ENCODE measurements at places on chromosomes 7 and 10.

GRCh38 chr10:1301143-1301542 is 245.0 kb downstream of the WDR37 start:
- DNase-seq = no peak

DNA sequence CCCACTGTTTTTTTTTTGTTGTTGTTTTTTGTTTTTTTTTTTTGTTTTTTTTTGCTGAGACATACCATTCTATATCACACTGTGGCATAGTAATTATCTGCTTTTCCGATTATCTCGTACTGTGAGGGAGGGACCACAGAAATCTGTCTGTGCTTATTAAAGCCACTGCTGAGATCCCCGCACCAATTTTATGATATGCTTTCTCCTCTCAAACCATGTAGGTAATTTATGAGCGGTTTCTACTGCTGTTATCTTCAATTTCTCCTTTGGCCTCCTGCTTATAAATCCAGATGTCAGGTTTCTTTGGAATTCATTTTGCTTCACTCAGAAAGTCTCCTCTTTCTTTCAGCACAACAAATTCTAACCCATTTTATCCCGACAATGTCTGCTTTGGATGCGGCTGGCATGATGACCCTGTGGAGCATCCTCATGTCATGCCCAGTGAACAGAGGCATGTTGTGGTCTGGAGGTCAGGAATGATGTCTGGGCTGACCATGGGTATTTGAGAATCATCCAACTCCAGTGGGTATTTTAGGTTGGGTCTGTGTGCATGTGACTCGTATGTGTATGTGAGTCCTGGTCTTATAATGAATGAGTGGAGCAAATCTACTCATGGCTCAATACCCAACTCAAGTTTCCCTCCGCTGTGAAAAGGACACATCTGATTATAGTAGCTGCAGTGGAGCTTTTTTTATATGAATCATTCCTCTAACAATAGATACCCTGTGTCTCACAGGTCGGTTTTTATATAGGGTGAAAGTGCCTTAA is 213.4 kb downstream of the GALNT17 start:
- no peak for DNase-seq

DNA sequence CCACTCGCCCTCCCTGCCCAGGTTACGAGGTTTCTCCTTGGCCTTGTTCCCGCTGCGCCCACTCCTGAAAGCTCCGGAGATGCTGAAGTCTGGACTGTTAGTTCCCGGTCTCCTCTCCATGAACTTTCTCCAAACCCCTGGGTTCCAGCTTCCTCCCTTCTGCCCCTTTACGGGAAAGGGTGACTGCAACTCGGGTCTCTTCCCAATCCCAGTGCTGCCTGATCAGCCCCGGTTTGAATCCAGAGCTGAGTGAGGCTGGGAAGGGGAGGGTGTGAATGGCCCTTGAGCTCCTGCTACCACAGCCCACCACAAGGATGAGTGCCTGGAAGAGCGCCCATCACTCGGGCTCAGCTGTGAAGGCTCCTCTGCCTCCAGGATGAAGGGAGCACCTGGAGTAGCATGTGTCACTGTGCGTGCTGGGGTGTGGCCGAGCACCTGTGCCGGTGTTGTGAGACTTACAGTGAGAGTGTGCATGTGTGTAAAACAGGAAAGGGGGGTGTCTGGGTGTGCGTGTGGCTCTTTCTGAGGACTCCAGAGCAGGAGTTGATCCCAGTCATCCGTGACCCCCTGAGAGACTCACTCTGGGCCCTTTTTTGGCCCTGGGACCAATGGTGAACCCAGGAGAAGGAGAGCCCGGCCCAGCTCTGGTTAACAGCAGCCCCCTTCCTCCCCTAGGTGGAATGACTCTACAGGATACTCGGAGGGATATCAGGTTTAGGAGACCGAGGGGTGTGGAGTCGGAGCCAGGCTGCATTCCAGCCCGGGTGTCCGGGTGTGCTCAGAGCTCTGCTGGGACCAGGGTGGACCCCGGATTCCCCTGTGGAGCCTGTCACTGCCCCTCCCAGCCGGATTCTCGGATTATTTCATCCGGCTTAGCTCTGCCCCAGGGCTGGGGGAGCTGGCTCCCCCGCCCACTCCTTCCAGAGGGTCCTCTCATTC is 1.1 kb upstream of the ZNF467 start:
- no peak for DNase-seq

DNA sequence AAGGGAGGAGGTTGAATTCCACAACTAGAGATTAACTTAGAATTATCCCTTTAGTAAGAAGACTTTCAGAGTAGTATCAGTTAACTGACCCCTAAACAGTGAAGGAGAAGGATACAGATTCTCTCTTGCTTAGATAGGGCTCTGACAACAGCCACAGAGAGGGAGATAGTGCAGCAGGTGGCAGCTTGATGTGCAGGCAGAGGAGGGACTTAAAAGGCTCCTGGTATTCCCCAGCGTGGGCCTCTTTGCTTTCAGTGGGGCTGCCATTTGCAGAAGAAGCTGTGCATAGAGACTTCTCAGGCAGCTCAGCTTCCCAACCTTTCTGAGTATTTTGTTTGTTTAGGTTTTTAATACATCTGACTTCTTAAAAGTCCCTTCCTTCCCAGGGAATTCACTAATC is 16.0 kb downstream of the FZD1 start:
- no peak for DNase-seq

GRCh38 chr10:68247931-68248330 is 16.0 kb upstream of the ATOH7 start:
- no peak for DNase-seq

- DNase-seq = no peak
Measured at GRCh38 chr7:410395-410910, 109.2 kb downstream of the PDGFA start.

DNA sequence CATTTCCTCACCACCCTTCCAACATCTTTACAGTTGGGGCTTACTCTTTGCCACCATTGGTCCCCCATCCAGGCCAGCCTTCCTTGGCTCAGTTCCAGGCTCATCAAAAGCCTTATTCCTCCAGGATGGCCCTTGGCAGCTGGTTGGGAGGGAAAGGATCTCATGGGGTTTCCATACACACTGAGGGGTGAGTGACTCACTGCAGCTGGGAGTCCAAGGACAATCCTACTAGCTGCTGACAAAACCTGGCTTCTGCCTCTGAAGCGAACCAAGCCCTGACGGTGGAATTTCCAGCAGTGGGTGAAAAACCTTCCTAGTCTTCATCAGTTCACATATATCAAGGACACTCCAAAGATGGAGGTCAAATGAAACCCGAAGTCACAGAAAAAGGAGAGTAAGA is 22.9 kb downstream of the CRHR2 start:
- no peak for DNase-seq

DNA sequence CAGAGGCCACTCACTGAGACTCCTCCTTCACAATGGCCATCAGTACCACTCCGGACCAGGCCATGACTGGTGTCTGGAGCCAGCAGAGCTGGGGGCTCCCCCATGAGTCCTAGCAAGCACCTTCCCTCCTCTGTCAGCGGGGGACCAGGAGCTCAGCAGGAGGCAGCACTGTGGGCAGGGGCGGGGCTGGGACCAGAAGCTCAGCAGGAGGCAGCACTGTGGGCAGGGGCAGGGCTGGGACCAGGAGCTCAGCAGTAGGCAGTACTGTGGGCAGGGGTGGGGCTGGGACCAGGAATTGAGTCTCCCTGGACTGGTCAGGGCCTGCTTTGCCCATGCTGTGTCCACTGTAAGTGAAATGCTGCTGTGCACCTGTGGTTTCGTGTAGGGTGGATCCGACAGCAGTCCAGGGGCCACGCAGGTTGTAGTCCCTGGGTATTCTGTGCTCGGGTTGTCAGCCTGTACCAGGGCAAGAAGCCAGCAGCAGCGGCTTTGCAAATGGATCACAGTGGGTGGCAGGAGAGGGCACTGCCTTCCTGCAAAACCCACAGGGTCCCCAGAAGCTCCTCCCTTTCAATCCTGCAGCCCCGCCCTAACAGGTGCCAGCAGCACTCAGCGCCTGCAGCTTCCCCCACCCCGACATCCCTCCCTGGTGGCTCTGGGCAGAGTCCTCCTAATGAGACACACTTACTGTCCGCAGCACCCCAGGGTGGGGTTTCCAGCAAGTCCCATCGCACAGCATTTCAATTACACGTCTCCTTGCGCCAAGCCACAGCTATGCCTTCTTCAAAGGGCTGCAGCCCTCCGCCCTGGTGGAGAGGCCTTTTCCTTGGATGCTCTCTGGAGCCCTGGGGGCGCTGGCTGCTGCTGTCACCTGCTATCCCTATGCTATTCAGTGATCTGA is 220.5 kb downstream of the TCERG1L start:
- DNase-seq = no peak

DNA sequence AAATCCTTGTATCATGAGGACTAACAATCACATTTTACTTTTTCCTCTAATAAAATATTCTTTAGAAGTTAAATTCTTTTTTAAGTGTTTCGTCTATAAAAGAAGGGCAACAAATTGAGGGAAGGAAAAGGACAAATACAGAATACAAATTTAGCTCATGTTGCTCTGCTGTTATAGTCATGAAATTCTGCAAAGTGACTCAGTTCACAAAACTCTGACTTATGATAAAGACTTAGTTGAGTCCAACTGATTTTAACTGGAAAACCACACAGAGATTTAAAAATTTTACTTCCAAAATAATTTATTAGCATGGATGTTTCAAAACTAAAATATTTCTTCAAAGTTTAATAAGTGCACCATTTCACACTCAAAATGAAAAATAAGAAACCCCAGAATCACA is 75.0 kb upstream of the GPR22 start:
- no peak for DNase-seq

- DNase-seq = no peak
Measured at GRCh38 chr7:18901982-18902421, 215.4 kb downstream of the TWIST1 start.

All from GM18507 (cell line).